NCI-H2107 (cell line): ENCODE measurements at places on chromosomes 3 and 15.

DNA sequence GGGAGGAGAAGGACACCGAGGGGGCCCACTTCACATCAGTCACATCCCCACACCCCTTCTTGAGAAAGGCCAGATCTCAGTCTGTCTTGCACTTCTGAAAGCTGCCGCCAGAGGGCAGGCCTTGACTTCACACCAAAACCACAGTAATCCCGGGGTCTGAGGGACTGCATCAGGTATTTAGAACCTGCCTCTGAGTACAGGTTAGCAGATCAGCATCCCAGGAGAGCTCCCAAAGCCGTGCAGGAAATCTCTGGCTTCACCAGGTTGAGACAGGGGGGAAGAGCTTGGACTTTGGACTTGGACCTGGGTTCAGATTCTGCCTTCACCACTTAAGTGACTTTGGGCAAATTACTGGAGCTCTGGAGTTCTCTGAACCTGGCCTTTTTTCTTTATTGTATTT lies 50.3 kb downstream of the LHFPL4 start:
- DNase-seq: no peak

DNA sequence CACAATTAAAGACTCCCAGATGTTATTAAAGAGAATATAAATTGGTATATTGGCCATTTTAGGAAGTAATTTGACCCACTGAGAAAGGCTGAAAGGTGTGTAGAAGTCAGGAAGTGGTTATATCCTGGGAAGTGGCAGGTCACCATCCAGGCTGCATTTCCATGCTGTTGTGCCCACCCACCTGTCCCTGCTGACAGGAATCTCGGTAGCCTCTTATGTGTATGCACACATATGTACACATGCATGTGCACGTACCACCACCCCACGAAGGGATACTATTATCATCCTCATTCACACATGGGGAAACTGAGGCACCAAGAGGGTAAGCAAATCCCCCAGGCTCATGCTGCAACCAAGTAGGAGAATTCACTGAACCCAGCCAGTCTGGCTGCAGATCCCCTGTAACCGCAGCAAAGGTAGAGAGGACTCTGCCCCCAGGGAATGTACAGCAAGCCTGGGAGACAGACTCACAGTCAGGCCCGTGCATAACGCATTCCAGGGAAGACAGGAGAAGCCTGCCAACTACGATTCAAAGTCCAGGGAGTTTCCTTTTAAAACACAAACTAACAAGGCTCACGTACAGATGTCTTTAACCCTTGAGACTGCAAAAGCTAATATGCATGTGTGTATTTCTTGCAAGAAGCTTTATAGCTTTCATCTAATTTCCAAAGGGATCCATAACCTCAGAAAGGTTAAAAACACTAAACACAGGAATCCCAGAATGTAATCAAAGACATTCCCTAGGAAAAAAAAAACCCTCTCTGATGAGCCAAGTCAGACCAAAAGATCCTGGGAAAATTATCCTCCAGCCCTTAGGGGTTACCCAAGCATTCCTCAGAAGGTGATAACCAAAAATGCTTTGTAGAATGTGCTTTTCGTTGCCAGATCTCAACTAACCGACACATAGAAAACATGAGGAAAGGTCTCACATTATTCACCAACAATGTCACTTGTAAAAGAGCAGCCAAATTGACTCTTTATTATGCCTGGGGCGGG lies 129.6 kb downstream of the ADAMTS17 start:
- DNase-seq: no peak

DNA sequence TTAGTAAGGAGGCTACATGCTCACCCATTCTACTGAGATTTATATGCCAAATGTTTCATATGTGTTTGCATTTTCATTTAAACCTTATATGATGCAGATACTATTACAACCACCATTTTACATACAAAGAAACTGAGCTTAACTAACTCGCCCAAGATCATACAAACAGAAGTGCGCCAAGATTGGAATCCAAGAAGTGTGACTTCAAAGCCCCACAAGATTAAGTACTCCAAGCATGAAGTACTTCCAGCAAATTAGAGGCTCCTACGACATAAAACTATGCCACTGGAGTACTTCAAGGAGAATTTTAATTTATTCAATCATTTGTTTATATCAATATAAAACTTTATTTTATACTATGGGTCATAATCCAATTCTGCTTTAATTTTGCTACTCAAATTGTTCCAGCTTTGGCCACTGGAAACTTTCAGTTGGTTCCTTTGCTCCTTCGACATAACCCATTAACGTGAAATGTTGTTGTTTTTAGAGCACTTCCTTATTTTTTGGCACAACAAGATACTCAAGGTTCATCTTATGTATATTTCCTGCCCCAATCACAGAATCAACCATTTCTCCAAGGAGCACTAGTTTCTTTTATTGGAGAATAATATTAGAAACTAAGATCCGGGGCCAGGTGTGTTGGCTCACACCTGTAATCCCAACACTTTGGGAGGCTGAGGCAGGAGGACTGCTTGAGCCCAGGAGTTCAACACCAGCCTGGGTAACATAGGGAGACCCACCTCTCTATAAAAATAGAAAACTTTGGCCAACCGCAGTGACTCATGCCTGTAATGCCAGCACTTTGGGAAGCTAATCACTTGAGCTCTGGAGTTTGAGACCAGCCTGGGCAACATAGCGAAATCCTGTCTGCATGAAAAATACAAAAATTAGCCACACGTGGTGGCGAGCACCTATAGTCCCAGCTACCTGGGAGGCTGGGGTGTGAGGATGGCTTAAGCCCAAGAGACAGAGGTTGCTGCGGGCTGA lies 10.4 kb downstream of the INO80 start:
- no peak for DNase-seq

GRCh38 chr15:29364426-29365078 lies 94.9 kb upstream of the NSMCE3 start:
- DNase-seq: peak; percentile 26

GRCh38 chr15:41853831-41854230 lies 15.2 kb downstream of the PLA2G4B start:
- DNase-seq: no peak

GRCh38 chr15:62862717-62863116 lies 179.8 kb upstream of the TPM1 start:
- DNase-seq: no peak

DNA sequence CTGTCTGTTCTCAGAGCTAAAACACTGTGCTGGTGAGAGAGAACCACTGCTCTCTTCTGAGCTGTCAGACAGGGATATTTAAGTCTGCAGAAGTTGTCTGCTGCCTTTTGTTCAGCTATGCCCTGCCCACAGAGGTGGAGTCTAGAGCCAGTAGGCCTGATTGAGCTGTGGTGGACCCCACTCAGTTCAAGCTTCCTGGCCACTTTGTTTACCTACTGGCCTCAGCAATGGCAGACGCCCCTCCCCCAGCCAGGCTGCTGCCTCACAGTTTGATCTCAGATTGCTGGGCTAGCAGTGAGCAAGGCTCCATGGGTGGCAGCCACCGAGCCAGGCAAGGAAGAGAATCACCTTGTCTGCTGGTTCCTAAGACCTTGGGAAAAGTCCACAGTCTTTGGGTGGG lies 21.0 kb upstream of the CACNA1D start:
- no peak for DNase-seq

DNA sequence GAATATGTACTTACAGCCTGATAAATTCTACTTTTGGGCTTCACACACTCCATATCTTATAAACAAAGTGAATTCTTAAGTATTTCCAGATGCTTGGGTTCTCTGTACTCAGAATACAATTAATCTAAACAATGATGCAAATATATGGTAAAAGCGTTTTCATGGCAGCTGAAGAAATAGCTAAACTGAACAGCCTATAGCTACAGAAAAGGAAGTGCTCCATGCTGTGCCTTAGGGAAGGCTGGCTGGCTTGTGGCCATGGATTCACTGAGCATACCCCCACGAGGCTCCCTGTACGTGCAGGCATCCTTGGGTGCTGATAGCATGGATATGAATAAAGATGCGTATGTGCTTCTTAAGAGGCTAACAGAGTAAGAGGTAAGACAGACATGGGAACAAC lies 264.0 kb downstream of the KLF13 start:
- DNase-seq: no peak

DNA sequence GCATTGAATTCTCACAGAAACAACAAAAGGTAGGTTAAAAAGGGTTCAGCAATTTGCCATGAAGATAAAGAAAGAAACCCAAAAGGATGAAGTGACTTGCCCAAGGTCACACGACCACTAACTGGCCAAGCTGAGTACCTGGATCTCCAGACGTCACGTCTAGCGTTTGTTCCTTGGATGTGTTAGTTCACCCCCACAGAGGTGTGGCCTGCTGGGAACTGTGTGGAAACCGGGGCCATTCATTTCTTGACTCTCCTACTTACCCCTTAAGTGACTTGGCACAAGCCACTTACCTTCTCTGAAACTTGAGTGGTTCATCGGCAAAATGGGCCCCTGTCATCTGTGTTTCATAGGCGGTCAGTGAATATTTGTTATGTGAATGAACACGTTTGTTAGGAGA lies 244.3 kb upstream of the SLCO3A1 start:
- DNase-seq: no peak

DNA sequence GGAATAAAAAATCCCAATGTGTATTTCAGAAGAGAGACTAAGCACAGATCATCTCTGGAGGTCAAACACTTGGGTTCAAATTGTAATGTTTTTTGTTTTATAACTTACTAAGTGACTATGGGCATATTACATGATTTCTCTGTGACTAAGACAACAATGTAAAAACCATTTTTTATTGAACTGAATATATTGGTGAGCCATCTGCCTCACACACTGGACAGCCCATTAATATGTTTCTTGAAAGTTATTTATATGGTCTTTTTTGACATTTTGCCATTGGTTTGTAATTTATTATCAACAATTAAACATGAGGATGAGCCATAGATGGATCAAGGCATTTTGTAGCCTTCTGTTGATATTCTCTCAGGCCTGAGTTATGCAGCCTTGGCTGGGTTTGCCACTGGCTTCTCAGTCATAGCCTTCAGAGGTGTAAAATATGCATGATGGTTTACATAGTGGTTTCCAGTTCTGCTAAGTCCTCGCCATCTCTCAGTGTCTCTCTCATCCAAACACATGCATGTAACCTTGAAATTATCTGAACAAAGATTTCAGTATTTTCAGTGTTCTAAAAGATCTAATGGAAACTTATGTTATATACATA lies 997.2 kb downstream of the DIPK2A start:
- DNase-seq: no peak

- peak; percentile 10 for DNase-seq
Observed at GRCh38 chr3:113626503-113627371, 69.7 kb downstream of the USF3 start.

DNA sequence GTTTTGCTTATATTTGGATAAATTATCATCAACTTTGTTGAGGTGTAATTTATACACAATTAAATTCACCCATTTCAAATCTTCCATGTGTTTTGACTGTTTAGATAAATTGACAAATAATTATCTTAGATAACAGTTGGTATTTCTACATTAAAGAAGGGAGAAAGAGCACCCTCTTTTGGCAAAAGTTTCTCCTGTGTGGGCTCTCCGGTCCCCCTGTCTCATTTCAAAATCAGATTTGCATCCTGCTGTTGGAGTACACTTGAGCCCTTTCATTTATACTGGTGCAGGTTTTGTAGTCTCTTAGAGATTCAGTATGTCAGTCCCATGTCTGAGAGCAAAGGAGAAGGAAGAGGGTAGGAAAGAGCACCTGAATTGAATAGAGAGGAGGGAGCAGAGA lies 49.4 kb downstream of the NKIRAS1 start:
- DNase-seq: no peak

- no peak for DNase-seq
Observed at GRCh38 chr3:106635271-106635670, 742.0 kb upstream of the CCDC54 start.

DNA sequence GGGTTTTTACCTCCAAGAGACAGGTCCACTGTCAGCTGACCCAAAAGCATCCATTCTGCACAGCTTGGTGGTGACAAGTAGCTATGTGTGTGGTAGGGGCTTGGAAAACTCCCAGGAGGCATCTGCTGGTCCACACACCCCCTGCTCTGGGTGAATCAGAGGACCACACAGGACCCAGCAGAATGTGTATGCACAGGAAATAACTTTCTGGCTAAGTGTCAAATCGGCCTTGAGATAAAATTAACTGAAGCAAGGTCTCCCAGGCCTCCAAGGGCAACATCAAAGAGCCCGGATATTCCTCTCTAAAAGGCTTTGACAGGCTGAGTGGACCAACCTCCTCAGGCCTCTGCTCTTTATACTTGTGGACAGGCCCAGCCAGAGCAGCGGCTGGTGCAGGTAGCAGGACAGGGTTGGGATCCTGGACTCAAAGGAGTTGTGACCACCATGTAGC lies 66.5 kb downstream of the CTNNB1 start:
- DNase-seq: no peak

DNA sequence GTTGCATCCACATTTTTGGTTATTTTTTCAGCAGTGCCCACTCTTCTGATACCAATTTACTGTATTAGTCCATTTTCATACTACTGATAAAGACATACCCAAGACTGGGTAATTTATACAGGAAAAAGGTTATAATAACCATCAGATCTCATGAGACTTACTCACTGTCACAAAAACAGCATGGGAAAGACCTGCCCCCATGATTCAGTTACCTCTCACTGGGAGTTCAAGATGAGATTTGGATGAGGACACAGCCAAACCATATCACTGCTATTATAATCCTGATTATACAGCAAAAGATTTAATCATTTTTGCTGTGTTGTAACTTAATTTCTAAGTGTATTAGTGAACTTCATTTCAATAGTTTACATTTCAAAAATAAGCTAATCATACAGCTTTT lies 6.6 kb downstream of the ZBED2 start:
- no peak for DNase-seq

DNA sequence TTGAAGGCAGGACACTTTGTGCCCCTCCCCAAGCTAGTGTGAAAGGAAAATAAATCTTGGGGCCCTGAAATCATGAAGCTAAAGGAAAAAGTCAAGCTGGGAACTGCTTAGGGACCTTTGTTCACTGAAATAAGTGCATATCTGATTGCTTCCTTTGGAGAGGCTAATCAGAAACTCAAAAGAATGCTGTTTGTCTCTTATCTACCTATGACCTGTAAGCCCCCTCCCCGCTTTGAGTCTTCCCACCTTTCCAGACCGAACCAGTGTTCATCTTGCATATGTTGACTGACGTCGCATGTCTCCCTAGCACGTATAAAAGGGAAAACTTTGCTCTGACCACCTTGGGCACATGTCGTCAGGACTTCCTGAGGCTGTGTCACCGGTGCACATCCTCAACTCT lies 53.1 kb downstream of the SLC30A4 start:
- no peak for DNase-seq

- DNase-seq: no peak
Observed at GRCh38 chr3:82293867-82294266, 532.4 kb upstream of the GBE1 start.

GRCh38 chr3:114582929-114583328 lies 289.1 kb downstream of the TIGIT start:
- no peak for DNase-seq
